ENCODE measurements at places on chromosomes 5 and 9. TPM values are rescaled to one million over a fixed set of nuclear protein-coding genes. Genes with fewer than 3 reads are reported as not detected.

The LCN10 gene
- 0.53 TPM for total RNA-seq

The ZNF454 gene
- not detected for total RNA-seq

The SOX30 gene
- not detected for total RNA-seq

The PCDHGB2 gene
- 0.77 TPM for total RNA-seq

The GLRA1 gene
- total RNA-seq, result not detected

The CNTNAP3 gene
- total RNA-seq, result not detected

The PCYOX1L gene
- total RNA-seq, result 1.00 TPM

The GALNT10 gene
- 6.2 TPM for total RNA-seq

The EPB41L4B gene
- 25.7 TPM for total RNA-seq

The PCDHB4 gene
- not detected for total RNA-seq

The JAKMIP2 gene
- 2.1 TPM for total RNA-seq

DNA sequence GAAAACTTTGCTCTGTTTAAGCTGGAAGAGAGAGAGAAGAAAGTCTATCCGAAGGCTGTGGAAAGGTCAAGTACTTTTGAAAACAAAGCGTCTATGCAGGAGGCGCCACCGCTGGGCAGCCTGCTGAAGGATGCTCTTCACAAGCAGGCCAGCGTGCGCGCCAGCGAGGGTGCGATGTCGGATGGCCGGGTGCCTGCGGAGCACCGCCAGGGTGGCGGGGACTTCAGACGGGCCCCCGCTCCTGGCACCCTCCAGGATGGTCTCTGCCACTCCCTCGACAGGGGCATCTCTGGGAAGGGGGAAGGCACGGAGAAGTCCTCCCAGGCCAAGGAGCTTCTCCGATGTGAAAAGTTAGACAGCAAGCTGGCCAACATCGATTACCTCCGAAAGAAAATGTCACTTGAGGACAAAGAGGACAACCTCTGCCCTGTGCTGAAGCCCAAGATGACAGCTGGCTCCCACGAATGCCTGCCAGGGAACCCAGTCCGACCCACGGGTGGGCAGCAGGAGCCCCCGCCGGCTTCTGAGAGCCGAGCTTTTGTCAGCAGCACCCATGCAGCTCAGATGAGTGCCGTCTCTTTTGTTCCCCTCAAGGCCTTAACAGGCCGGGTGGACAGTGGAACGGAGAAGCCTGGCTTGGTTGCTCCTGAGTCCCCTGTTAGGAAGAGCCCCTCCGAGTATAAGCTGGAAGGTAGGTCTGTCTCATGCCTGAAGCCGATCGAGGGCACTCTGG, 32.6 kb downstream of the CD180 start:
- no peak overlapping the region for H3K27ac ChIP-seq
- no peak for DNase-seq
- H3K36me3 ChIP-seq, result peaks cover 21% of the 10 kb centered on the region
- H3K4me3 ChIP-seq, result no peak overlapping the region

DNA sequence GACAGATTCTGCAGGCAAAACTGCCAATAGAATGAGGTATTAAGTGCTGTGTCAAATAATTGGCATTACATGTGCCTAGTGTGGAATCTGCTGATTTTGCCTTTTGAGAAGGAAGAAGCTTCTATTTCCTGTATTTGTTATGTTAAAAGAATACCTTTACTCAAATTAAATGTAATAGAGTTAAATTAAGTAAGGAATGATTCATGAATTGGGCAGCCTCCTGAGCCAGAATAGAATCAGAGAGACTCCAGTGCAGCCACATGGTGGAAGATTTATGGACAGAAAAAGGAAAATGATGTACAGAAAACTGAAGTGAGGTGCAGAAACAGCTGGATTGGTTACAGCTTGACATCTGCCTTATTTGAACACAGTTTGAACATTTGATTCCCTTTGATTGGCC, 464.4 kb upstream of the SEMA6A start:
- no peak overlapping the region for H3K4me3 ChIP-seq
- no peaks in the 10 kb centered on the region for H3K36me3 ChIP-seq
- no peak overlapping the region for H3K27ac ChIP-seq
- no peaks in the 10 kb centered on the region for H3K4me1 ChIP-seq
- DNase-seq, result no peak

GRCh38 chr5:176491101-176491502, 42.9 kb downstream of the FAF2 start:
- H3K4me3 ChIP-seq, result no peak overlapping the region
- H3K4me1 ChIP-seq, result no peaks in the 10 kb centered on the region
- peaks cover 83% of the 10 kb centered on the region for H3K36me3 ChIP-seq
- no peaks in the 10 kb centered on the region for H3K27me3 ChIP-seq
- H3K27ac ChIP-seq, result no peak overlapping the region

- no peak for DNase-seq
- no peaks in the 10 kb centered on the region for H3K36me3 ChIP-seq
- 0 out of 3 replicates have a peak, but pooled peaks cover 5% of the 10 kb centered on the region for H3K27me3 ChIP-seq
- no peak overlapping the region for H3K27ac ChIP-seq
Measured at GRCh38 chr5:141662028-141662427, 10.8 kb upstream of the FCHSD1 start.

GRCh38 chr9:77575785-77576184, 72.3 kb downstream of the GNA14 start:
- no peak for DNase-seq
- no peaks in the 10 kb centered on the region for H3K36me3 ChIP-seq
- H3K4me1 ChIP-seq, result no peaks in the 10 kb centered on the region

GRCh38 chr9:99666571-99666970, 155.1 kb upstream of the NR4A3 start:
- no peak overlapping the region for H3K27ac ChIP-seq
- no peak overlapping the region for H3K4me3 ChIP-seq
- no peaks in the 10 kb centered on the region for H3K36me3 ChIP-seq
- no peaks in the 10 kb centered on the region for H3K27me3 ChIP-seq
- DNase-seq, result no peak

DNA sequence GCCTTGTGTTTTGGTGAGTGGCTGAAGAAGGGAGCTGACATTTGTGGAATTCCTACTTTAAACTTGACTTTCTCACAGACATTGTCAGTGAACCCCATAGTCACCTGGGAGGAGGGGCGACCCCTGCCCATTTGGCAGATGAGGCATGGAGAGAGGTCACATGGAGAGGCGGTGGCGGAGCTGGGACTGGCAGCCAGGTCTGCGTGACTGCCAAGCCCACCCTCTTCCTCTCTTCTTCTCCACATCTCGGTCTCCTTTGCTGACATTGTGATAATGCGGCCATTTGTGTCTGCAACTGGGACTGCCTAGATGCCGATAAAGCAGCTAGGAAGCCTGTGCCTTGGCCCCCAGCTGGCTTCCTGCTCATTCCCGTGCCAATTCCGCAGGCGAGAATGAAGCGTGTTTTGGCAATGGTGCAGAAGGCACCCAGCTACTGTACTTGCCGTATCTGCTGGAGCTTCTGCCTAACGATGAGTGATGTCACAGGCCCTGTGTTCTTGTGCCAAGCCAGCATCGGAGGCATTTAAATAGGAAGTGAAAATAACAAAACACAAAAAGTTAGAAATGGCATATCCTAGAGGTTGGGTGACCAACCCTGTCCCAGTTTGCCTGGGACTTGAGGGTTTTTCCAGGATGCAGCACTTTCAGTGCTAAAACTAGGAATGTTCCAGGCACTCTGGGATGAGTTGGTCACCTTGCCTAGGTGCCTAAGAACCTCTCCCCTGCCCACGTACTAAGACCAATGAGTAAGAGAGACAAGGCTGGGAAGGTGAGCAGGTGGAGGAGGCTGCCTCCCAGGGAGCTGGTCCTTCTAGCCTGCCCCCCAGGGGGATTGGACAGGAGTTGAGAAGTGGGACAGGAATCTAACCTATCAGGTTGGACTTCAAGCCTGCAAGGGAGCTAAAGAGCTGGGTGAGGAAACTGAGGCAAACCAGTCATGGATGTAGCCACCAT, 23.6 kb downstream of the OLFML2A start:
- no peak overlapping the region for H3K4me3 ChIP-seq
- H3K27ac ChIP-seq, result no peak overlapping the region
- H3K36me3 ChIP-seq, result no peaks in the 10 kb centered on the region
- peaks cover 22% of the 10 kb centered on the region for H3K4me1 ChIP-seq
- peaks cover 40% of the 10 kb centered on the region for H3K27me3 ChIP-seq
- no peak for DNase-seq

GRCh38 chr5:138841531-138841930, 33.6 kb downstream of the LRRTM2 start:
- no peaks in the 10 kb centered on the region for H3K27me3 ChIP-seq
- DNase-seq, result no peak
- H3K4me3 ChIP-seq, result no peak overlapping the region
- no peaks in the 10 kb centered on the region for H3K36me3 ChIP-seq

DNA sequence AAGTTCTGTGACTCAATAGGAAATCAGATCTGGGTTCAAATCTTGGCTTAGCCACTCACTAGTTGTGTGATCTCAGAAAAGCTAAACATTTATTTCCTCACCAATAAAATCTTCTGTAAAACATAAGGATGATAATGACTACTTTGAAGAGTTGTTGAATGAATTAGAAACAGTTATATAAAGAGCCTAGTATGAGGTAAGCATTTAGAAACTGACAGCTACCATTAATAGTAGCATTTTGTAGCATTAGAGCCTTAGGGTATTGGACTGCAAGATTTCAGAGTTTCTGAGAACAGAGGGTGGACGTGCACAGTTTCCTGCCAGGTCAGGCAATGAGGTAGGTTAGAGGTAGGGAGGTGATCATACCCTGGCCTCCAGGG, 293.2 kb downstream of the CWC27 start:
- H3K27ac ChIP-seq, result no peak overlapping the region
- no peak overlapping the region for H3K4me3 ChIP-seq
- H3K4me1 ChIP-seq, result no peaks in the 10 kb centered on the region

- peaks cover 18% of the 10 kb centered on the region for H3K4me1 ChIP-seq
- H3K27ac ChIP-seq, result no peak overlapping the region
- H3K4me3 ChIP-seq, result no peak overlapping the region
- DNase-seq, result no peak
- 0 out of 3 replicates have a peak, but pooled peaks cover 3% of the 10 kb centered on the region for H3K27me3 ChIP-seq
- no peaks in the 10 kb centered on the region for H3K36me3 ChIP-seq
Measured at GRCh38 chr9:37405350-37405749, 17.1 kb upstream of the GRHPR start.

- H3K4me1 ChIP-seq, result no peaks in the 10 kb centered on the region
- H3K4me3 ChIP-seq, result no peak overlapping the region
- H3K27me3 ChIP-seq, result no peaks in the 10 kb centered on the region
Measured at GRCh38 chr9:110807956-110808598, 139.5 kb downstream of the MUSK start.

DNA sequence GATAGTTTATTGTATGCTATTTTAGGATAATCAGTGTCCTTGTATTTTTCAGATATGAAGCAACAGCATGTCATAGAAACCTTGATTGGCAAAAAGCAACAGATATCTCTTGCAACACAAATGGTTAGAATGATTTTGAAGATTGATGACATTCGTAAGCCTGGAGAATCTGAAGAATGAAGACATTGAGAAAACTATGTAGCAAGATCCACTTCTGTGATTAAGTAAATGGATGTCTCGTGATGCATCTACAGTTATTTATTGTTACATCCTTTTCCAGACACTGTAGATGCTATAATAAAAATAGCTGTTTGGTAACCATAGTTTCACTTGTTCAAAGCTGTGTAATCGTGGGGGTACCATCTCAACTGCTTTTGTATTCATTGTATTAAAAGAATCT, 14.5 kb downstream of the CCT5 start:
- no peak overlapping the region for H3K27ac ChIP-seq
- no peak overlapping the region for H3K4me3 ChIP-seq
- H3K36me3 ChIP-seq, result peaks cover 27% of the 10 kb centered on the region

DNA sequence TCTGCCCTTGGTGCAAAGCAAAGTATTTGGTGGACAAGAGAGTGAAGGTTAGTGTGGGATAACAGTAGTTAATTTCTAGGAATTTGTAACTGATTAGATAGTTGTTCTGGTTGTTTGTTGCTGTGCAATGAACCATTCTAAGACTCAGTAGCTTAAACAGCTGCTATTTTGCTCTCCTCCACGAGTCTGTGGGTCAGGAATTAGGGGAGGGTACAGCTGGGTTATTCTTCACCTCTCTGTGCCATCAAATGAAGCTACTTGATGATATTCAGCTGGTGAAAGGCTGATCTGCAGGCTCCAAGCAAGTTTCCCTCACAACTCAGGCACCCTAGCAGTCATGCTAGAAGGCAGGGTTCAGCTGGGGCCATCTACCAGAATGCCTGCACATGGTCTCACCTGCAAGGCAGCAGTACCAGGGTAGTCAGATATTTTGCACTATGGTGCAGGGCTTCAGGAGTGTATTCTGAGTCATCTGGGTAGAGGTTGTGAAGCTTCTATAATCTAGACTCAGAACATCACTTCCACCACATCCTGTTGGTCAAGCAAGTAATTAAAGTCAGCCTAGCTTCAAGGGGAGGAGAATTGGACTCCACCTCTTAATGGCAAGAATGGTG, 159.5 kb upstream of the SLC28A3 start:
- no peaks in the 10 kb centered on the region for H3K27me3 ChIP-seq
- H3K4me3 ChIP-seq, result no peak overlapping the region
- DNase-seq, result no peak

DNA sequence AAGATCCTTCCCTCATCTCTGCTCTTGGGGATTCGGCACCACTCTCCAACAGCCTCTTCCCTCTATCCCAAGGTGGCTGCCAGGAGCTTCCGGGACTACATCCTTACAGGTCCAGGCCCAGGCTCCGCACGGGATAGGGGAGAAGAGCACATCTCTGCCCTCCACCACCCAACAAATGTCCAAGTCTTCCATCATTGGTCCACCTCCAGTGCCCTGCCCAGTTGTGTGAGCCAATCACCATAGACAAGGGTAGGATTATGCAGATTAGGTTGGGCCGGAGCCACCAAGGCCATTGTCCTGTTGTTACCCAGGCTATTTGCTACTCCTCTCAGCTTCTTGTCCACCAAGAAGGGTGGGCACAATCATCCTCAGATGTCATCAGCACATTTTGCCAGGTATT, 9.1 kb downstream of the UNC5A start:
- DNase-seq, result no peak
- peaks cover 38% of the 10 kb centered on the region for H3K4me1 ChIP-seq
- no peaks in the 10 kb centered on the region for H3K36me3 ChIP-seq

GRCh38 chr5:163306421-163306820, 131.0 kb upstream of the CCNG1 start:
- H3K27me3 ChIP-seq, result no peaks in the 10 kb centered on the region
- DNase-seq, result peak; percentile 10
- H3K27ac ChIP-seq, result no peak overlapping the region
- H3K4me1 ChIP-seq, result no peaks in the 10 kb centered on the region
- H3K36me3 ChIP-seq, result no peaks in the 10 kb centered on the region

DNA sequence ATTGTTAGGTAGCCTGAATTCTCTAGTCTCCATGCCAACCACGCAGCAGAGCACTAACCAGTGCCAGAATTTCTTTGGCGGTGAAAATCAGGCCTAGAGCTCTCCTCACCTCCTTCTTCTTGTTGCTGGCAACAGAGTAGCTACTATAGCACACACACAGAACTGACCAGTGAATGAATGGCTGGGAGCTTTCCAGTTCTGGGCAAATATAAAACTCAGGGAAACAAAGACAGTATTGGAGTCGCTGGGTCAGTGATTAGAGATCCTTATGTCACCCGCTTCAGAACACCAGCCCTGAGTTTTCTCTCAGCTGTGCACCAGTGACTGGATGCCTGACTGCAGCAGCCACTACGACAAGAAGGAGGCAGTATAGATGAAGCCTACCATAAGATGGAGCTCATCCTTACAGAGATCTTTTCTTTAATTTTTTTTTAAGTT, 26.9 kb upstream of the FEM1C start:
- H3K27me3 ChIP-seq, result peaks cover 3% of the 10 kb centered on the region
- no peaks in the 10 kb centered on the region for H3K36me3 ChIP-seq
- H3K4me3 ChIP-seq, result no peak overlapping the region
- no peaks in the 10 kb centered on the region for H3K4me1 ChIP-seq
- no peak for DNase-seq
- no peak overlapping the region for H3K27ac ChIP-seq

GRCh38 chr9:126788634-126789349, 16.0 kb upstream of the ZBTB43 start:
- H3K4me3 ChIP-seq, result no peak overlapping the region
- peaks cover 32% of the 10 kb centered on the region for H3K4me1 ChIP-seq
- no peaks in the 10 kb centered on the region for H3K36me3 ChIP-seq
- no peak for DNase-seq
- H3K27me3 ChIP-seq, result peaks cover 5% of the 10 kb centered on the region
